Ovary (tissue), 10 donors: ENCODE measurements at places on chromosomes 1 and 21.

- no peak overlapping the region for H3K27ac ChIP-seq
- DNase-seq = no peak
- peaks cover 3% of the 10 kb centered on the region for H3K4me1 ChIP-seq
- no peaks in the 10 kb centered on the region for H3K27me3 ChIP-seq
Measured at GRCh38 chr1:181175356-181175910, 86.9 kb downstream of the IER5 start.

- no peak for DNase-seq
- H3K4me3 ChIP-seq = no peak overlapping the region
- no peaks in the 10 kb centered on the region for H3K4me1 ChIP-seq
- H3K27ac ChIP-seq = no peak overlapping the region
Measured at GRCh38 chr1:57494530-57495079, 70.7 kb upstream of the DAB1 start.

- no peak for DNase-seq
- no peak overlapping the region for H3K4me3 ChIP-seq
- H3K27me3 ChIP-seq = no peaks in the 10 kb centered on the region
- no peak overlapping the region for H3K27ac ChIP-seq
Measured at GRCh38 chr1:224785040-224785328, 144.5 kb upstream of the DNAH14 start.

DNA sequence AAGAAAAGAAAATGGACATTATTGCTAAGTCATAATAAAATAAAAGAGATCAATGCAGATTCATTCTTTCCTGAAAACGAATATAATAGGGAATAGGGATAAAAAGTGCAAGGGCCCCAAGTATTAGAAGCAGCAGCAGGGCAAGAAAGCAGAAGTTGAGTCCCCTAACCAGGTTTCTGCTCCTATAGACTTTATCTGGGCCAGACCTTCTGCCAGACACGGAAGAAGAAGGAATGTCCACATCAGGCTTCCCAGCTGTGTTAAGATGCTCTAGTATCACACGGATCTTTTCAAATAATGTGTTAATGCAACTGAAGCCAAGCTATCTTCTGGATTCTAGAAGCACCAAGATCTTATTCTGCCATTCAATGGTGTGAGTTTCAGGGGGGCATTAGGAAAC, 26.9 kb downstream of the CD244 start:
- H3K4me3 ChIP-seq = no peak overlapping the region
- no peak overlapping the region for H3K27ac ChIP-seq
- H3K4me1 ChIP-seq = peaks cover 4% of the 10 kb centered on the region
- no peaks in the 10 kb centered on the region for H3K36me3 ChIP-seq
- no peak for DNase-seq

GRCh38 chr1:109252167-109252892, 3.0 kb downstream of the CELSR2 start:
- no peak for DNase-seq
- H3K36me3 ChIP-seq = no peaks in the 10 kb centered on the region
- H3K4me3 ChIP-seq = no peak overlapping the region
- H3K4me1 ChIP-seq = peaks cover 4% of the 10 kb centered on the region
- no peaks in the 10 kb centered on the region for H3K27me3 ChIP-seq

GRCh38 chr1:219304227-219305226, 130.8 kb downstream of the LYPLAL1 start:
- DNase-seq = no peak
- no peak overlapping the region for H3K27ac ChIP-seq
- no peaks in the 10 kb centered on the region for H3K4me1 ChIP-seq
- no peaks in the 10 kb centered on the region for H3K36me3 ChIP-seq
- H3K27me3 ChIP-seq = no peaks in the 10 kb centered on the region
- H3K4me3 ChIP-seq = no peak overlapping the region

GRCh38 chr1:11481019-11481418, 2.1 kb downstream of the DISP3 start:
- no peaks in the 10 kb centered on the region for H3K27me3 ChIP-seq
- no peak for DNase-seq
- no peaks in the 10 kb centered on the region for H3K4me1 ChIP-seq
- H3K27ac ChIP-seq = no peak overlapping the region
- H3K36me3 ChIP-seq = no peaks in the 10 kb centered on the region

DNA sequence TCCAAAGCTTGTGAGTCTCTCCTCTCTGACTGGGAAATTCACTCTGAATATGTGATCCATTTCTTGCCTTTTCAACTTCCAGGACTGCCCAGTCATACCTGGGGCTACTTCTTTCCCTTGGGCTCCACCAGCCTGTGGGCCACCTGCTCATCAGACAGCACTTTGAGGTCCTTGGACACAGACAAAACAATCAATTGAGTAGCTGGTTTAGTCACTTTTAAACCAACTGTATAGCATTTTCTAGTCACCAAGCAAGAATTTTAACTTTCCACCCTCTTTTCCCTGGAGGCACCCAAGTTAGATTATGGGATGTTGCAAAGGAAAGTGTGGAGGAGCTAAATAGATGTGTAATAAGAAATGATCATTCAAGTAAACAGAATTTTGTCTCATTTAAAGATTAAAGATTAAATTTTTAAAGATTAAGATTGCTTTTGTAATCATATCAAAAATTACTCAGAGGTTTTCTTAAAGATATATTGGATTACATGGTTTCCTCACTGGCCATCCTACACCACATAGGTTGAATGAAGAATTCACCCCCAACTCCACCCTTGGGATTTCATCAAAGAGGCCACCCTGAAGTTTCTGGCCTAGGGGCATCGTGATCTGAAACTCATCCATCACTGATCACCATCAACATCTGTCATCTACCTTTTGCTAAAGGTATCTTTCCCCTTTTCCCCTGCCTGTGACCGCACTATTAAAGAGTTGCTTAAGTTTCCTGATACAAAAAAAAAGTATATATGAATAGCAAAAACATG, 219.2 kb upstream of the NR5A2 start:
- H3K4me1 ChIP-seq = no peaks in the 10 kb centered on the region
- H3K27me3 ChIP-seq = no peaks in the 10 kb centered on the region
- no peak overlapping the region for H3K27ac ChIP-seq
- no peak overlapping the region for H3K4me3 ChIP-seq
- H3K36me3 ChIP-seq = no peaks in the 10 kb centered on the region

- no peaks in the 10 kb centered on the region for H3K4me1 ChIP-seq
- no peak overlapping the region for H3K4me3 ChIP-seq
- no peaks in the 10 kb centered on the region for H3K27me3 ChIP-seq
- H3K36me3 ChIP-seq = no peaks in the 10 kb centered on the region
- no peak overlapping the region for H3K27ac ChIP-seq
Measured at GRCh38 chr1:62462370-62462769, 25.5 kb downstream of the USP1 start.

- DNase-seq = no peak
- no peaks in the 10 kb centered on the region for H3K36me3 ChIP-seq
- H3K4me3 ChIP-seq = no peak overlapping the region
- no peak overlapping the region for H3K27ac ChIP-seq
- no peaks in the 10 kb centered on the region for H3K27me3 ChIP-seq
- no peaks in the 10 kb centered on the region for H3K4me1 ChIP-seq
Measured at GRCh38 chr21:38139380-38140168, 117.2 kb upstream of the KCNJ15 start.

- H3K4me3 ChIP-seq = no peak overlapping the region
- H3K36me3 ChIP-seq = no peaks in the 10 kb centered on the region
- no peaks in the 10 kb centered on the region for H3K4me1 ChIP-seq
Measured at GRCh38 chr1:150661156-150661555, 31.7 kb upstream of the ENSA start.

DNA sequence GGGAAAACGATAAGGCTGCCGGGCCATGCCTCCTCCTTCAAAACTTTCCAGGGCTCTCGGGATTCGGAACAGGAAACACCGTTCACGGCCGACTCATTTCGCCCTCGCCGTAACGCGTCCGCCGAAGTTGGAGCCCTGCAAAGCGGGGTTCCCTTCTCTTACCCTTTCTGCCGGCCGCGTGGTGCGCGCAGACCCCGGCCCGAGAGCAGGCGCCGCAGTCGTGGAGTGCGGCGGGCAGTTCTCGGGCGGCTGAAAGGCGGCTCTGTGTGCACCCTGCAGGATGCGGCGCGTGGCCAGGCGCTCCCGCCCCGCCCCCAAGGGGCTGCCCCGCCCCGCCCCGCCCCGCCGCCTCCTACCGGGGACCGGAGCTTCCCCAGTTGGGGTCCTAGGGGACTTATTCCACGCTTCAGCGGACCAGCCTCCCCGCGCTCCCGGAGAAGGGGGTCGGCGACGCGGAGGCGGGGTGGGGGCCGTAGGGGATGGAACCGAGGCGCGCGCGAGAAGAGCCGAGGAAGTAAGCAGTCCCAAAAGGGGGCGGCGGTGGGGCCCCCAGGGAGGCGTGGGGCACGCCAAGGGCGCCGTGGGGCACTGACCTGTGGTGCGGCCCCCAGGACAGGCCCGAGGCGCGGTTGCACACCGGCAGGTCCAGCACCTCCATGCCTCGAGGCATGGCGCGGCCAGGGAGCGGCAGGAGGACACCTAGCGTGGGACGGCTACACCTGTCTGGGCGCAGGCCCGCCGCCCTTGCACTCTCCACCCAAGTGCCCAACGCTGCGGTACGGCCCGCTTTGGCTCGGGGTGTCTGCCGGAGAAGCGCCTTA, at the start of gene MCOLN2:
TSS of gene MCOLN2 (minus strand) at position 268 of the 821 bp plus-strand sequence. CDS start at position 27, 241 bp downstream.
- peaks cover 7% of the 10 kb centered on the region for H3K4me1 ChIP-seq
- no peaks in the 10 kb centered on the region for H3K27me3 ChIP-seq
- peak within 1 kb of the TSS; percentile 48 for H3K4me3 ChIP-seq

- no peak overlapping the region for H3K4me3 ChIP-seq
- no peaks in the 10 kb centered on the region for H3K36me3 ChIP-seq
- H3K27me3 ChIP-seq = no peaks in the 10 kb centered on the region
- no peaks in the 10 kb centered on the region for H3K4me1 ChIP-seq
- no peak for DNase-seq
Measured at GRCh38 chr1:86581231-86581630, 34.4 kb downstream of the CLCA4 start.

GRCh38 chr1:107343601-107344000, 202.8 kb downstream of the NTNG1 start:
- no peaks in the 10 kb centered on the region for H3K27me3 ChIP-seq
- H3K27ac ChIP-seq = no peak overlapping the region
- no peak for DNase-seq

DNA sequence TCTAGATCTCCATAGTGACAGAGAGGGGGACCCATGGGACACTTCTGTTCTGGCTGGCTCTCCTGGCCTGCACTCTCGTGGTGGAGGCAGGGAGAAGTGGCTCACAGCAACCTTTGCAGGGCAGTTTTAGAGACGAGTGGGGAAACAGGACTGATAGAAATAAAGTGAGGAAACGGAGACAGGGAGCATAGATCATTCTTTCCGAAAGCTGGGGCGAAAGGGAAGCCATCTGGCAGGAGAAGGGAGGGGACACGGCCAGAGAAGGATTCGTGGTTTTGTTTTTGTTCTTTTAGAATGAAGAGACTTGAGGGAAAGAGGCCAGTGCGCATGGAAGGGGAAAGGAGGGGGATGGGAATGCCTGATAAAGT, 3.5 kb downstream of the TIE1 start:
- peaks cover 2% of the 10 kb centered on the region for H3K4me1 ChIP-seq
- H3K4me3 ChIP-seq = no peak overlapping the region
- no peak overlapping the region for H3K27ac ChIP-seq
- DNase-seq = no peak
- H3K27me3 ChIP-seq = no peaks in the 10 kb centered on the region
- H3K36me3 ChIP-seq = no peaks in the 10 kb centered on the region

DNA sequence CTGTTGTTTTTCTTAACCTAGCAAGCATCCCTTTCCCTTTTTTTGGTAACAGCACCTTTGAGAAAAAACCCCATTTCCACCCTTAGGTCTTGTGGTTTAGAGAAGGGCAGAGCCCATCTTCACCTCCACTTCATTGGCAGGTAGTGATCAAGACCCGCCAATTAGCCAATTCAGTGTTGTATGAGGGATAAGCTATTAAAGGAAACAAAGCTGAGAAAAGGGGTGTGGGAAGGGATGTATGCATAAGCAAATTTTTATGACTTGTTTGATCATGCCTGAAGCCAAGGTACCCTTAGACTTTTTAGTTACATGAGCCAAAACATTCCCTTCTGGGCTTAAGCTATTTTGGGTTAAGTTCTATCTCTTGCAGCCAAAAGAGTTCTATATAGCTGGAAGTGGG, 3.6 kb upstream of the ZNF697 start:
- peaks cover 13% of the 10 kb centered on the region for H3K4me1 ChIP-seq
- H3K27ac ChIP-seq = no peak overlapping the region
- no peak overlapping the region for H3K4me3 ChIP-seq
- no peaks in the 10 kb centered on the region for H3K27me3 ChIP-seq
- no peak for DNase-seq

- H3K36me3 ChIP-seq = no peaks in the 10 kb centered on the region
- H3K27ac ChIP-seq = no peak overlapping the region
- no peak overlapping the region for H3K4me3 ChIP-seq
- H3K27me3 ChIP-seq = no peaks in the 10 kb centered on the region
- peaks cover 3% of the 10 kb centered on the region for H3K4me1 ChIP-seq
Measured at GRCh38 chr1:9271283-9271682, 21.4 kb upstream of the SPSB1 start.

- no peak overlapping the region for H3K4me3 ChIP-seq
- H3K27ac ChIP-seq = no peak overlapping the region
- no peaks in the 10 kb centered on the region for H3K27me3 ChIP-seq
- H3K36me3 ChIP-seq = no peaks in the 10 kb centered on the region
- no peaks in the 10 kb centered on the region for H3K4me1 ChIP-seq
- no peak for DNase-seq
Measured at GRCh38 chr1:213419401-213420030, 368.5 kb downstream of the RPS6KC1 start.

GRCh38 chr1:91499904-91500755, 521 bp upstream of the CDC7 start:
- H3K27ac ChIP-seq = peak overlapping the region; percentile 77
- H3K4me3 ChIP-seq = peak overlapping the region; percentile 56
- no peaks in the 10 kb centered on the region for H3K27me3 ChIP-seq
- peaks cover 4% of the 10 kb centered on the region for H3K4me1 ChIP-seq
- no peak for DNase-seq

DNA sequence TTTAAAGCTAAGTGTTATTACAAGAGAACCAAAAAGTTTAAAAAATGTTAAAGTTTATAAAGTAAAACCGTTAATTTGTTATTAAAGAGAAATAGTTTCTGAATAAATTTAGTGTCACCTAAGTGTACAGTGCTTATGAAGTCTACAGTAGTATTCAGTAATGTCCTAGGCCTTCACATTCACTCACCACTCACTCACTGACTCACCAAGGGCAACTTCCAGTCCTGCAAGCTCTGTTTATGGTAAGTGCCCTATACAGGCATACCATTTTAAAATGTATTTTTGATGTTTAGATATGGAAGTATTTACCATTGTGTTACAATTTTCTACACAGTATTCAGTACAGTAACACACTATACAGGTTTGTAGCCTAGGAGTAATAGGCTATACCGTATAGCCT, 60.1 kb upstream of the GCLM start:
- H3K36me3 ChIP-seq = no peaks in the 10 kb centered on the region
- no peak overlapping the region for H3K4me3 ChIP-seq
- H3K27ac ChIP-seq = no peak overlapping the region
- no peak for DNase-seq
- H3K4me1 ChIP-seq = no peaks in the 10 kb centered on the region
- H3K27me3 ChIP-seq = no peaks in the 10 kb centered on the region

DNA sequence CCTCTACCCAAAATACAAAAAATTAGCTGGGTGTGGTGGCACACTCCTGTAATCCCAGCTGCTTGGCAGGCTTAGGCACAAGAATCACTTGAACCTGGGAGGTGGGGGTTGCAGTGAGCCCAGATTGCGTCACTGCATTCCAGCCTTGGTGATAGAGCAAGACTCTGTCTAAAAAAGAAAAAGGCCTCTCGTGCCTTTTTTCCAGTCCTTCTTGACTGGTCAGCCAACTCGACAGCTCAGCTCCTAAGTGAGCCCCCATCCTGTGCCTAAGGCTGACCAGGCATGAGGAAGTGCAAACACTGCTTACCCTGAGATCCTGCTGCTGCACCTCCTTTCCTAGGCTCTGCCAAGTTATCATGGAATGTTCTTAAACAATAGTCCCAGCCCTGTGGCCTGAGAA, 10.1 kb upstream of the PROK1 start:
- H3K36me3 ChIP-seq = no peaks in the 10 kb centered on the region
- no peak overlapping the region for H3K4me3 ChIP-seq
- H3K4me1 ChIP-seq = peaks cover 17% of the 10 kb centered on the region
- peak; percentile 61 for DNase-seq
